Fibroblast of skin of right biceps (primary cell): ENCODE measurements at places on chromosomes 6 and 20.

GRCh38 chr6:10720265-10720959 is 2.5 kb upstream of the TMEM14C start:
- peak; percentile 24 for DNase-seq

DNA sequence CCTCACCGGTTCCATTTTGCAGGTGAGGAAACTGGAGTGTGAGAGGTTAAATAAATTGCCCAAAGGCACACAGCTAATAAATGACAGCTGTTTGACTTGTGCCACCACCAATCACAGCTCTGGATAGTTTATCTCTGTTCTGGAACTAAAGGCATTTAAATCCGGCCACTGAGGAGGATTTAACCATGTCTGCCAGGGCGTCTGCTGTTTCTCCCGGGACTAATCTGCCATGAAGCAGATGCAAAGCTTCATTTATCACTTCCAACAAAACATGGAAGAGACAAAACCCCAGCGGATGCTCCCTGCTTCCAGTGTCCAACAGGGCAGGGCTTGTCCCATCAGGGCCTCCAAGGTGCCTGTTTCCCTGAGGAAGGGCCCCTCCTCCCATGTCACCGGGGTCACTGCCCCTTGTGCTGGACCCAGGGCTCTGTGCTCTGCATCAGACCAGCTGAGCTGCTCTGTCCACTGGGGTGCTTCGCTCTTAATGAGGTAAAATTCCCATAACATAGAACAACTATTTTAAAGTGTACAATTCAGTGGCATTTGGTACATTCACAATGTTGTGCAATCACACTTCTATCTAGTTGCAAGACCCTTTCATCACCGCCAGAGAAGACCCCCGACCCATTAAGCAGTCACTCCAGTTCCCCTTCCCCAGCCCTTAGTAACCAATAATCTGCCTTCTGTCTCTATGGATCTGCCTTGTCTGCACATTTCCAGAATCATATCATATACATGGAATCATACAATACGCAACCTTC is 244.3 kb downstream of the PTPRT start:
- DNase-seq: no peak

DNA sequence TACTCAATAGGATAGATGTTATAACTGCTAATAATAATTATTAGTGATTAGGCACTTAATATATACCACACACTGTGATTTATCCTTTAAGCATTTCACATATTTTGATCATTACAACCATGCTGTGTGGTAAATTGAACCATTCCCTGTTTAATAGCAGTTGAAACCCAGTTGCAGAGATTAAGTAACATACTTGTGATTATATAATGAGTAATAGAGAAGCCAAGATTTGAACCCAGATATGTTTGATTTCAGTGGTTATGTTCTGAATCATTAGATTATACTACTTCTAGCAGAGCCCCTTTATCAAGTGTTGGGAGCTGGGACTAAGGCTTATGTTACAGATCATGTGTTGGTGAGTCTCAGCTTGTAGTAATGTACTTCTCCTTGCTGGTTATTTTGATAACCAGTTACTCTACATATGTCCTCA is 44.1 kb downstream of the STK4 start:
- peak; percentile 76 for DNase-seq

DNA sequence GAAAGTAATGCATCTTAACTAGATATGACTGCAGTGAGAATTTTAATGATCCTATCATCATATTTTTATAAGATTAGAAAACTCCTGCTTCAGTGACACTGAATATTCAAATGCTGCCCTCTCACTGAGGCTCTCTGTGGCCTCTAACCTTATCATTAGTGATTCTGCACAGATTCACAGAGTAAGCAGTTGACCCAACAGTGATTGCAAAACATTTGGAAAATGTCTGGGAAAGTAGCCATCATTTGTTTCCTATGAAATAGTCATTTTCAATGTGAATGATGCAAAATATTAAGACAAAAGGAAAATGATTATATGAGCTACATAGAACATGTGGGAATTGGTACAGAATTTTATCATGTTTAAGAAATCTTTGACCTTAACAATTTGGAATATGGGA is 210.3 kb downstream of the TBX18 start:
- peak; percentile 47 for DNase-seq

DNA sequence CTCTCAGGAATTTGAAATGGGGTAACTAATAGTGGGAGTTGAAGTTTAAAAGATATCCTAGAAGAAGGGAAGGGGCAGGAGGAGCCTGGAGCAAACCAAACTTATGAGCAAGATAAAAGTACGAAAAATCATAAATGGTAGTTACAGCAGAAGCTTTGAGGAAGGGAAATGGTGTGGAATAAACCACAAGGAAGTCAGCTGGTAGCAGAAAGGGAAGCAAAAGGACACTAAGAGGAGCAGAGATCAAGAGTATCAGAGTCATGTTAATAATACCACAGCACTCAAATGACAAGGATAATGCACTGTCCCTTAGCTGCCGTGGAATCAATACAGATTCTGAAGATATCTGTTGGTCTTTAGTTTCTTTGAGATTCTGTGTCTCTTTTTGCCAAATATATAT is 44.9 kb upstream of the CCDC28A start:
- no peak for DNase-seq

- no peak for DNase-seq
These were observed 40.1 kb downstream of the NUP153 start for GRCh38 chr6:17666646-17667045.

GRCh38 chr20:34175079-34175478 is 63.0 kb upstream of the EIF2S2 start:
- no peak for DNase-seq

DNA sequence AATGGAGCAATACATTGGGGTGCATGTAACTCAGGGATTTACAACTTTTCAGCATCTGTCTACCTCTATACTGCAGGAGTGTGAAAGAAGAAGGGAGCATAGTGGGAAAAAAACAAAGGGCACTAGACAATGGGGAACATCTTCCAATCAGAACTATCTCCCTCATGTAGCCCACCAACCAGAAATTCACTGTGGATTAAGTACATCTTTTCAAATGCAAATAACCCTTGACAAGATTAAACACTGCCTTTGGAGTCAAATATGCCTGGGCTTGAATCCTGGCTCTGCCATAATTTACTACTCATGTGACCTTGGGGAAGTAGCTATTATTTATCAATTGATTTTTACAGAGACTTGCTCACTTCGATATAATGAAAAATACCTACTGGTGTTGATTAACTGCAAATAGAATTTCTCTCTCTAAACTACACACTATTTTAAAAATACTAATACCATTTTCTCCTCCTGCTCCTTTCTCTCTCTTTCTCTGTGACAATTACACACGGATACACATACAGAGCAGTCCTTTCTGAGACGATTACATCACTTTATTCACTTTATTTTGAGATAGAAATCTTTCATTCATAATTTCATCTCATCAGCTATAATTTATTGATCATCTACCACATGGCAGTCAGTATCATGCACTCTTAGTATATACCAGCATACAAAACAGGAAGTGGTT is 783.7 kb downstream of the FRK start:
- no peak for DNase-seq

GRCh38 chr6:19921786-19922185 is 84.6 kb downstream of the ID4 start:
- no peak for DNase-seq

DNA sequence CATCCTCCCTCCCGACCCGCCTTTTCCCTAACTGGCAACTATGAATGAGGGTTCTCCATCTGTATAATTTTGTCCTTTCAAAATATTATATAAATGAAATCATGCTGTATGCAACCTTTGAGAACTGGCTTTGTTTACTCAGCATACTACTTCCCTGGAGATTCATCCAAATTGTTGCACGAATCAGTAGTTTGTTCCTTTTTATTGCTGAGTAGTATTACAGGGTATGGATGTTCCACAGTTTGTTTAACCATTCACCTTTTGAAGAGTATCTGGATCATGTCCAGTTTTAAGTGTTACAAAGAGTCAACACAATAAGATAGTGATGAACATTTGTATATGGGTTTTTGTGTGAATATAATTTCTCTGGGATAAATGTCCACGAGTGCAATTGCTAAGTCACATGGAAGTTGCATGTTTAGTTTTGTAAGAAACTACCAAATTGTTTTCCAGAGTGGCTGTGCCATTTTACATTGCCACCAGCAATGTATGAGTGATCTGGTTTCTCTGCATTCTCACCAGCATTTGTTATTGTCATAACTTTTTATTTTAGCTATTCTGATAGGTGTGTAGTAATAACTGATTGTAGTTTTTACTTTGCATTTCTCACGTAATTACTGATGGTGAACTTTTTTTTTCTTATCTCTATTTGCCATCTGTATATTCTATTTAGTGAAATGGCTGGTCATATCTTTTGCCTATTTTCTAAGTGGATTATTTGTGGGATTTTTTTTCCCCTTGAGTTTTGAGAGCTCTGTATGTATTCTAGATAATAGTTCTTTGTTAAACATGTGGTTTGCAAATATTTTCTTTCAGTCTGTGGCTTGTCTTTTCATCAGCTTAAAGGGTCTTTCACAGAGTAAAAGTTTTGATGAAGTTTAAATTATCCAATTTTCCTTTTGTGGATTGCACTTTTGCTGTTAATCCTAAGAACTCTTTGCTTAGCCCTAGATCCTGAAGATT is 14.4 kb upstream of the RNF24 start:
- DNase-seq: no peak

DNA sequence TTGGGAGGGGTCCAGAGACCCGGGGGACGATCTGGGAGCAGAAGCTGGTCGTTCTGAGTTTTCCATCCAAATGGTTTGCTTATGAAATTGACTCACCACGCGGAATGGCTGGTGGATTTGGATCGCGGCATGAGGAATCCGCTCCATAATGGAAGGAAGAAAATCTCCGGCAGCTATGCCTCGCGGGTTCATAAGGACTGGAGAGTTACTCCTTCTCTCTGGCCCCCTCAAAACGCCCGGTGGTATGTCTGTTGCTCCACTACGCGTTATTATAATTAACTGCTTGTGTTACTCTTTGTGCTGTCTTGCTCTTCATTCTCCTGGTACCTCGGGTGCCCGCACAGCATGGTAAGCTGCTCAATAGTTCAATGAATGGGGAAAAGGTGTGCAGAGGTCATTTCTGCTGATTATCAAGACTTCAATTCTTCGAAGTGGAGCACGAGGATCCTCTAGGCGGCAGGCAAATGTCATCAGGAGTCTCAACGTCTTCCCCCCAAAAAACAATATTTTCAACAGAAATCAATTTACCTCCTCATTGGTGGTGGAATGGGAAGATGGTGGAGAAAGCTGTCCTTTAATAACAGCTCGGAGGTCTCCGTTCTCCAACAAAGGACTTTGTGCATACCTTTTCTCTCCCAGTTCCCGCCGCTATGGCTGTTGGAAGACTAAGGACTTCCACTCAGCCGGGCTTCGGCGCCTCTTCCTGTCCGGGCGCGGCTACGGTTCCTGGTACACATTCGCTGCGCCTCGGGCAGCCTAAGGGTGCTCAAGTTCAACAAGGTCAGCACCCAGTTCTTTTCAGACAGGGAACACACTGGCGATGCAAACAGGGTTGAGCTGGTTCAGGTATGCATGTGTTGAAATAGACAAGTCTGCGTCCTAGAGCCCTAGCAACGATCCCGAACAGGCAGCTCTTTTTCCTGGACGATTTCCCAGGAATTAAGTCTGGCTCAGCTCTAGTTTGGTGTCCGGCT is 9.2 kb upstream of the PRSS16 start:
- DNase-seq: peak; percentile 21

DNA sequence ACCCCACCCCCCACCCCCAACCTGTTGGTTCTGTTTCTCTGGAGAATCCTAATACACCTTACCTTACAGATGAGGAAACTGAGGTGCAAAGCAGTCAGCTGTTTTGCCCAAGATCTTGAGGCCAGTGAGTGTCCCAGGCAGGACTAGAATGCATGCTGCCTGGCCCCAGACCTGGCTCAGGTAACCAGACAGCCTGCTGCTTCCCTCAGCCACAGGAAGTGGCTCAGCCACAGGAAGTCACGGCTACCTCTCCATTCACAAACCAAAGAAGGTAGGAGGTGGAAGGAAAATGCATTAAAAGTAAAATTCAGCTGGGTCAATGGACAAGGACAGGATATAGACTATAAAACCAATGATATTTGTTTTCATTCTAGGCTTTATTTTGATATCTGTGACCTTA is 517.6 kb downstream of the CD83 start:
- DNase-seq: no peak

- no peak for DNase-seq
These were observed 31.3 kb upstream of the BMP2 start for GRCh38 chr20:6735942-6736845.

- DNase-seq: no peak
These were observed 81.7 kb upstream of the NNAT start for GRCh38 chr20:37439223-37439933.

DNA sequence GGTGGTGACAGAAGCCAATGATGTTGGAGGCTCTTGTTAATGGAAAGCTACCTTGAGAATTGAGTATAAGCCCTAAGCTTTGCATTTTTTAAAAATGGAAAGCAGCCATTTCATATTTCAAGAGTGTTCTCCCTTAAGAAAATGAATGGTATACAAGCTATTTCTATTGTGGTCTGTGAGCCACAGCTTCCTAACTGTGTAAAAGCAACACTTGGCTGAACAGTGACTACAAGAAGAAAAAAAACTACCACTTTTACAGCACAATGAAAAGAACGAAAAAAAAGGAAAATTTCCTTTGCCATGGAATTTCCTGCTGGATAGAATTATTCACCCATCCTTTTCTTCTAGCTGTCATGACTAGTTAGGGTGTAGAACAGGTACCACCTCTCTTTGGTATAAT is 397.1 kb upstream of the BTBD3 start:
- no peak for DNase-seq

DNA sequence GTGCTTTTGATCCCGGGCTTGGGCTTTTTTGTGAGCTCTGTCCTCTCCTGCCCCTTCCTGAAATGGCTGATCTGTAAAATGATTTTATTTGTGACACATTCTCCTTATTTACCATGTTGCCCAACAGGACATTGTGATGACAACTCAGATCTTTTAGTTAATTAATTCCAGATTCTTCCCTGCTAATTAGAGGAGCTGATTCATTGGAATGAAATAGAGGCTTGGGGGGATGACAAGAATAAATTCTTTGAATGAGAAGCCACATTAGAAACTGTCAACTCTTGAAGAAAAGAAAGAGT is 26.1 kb upstream of the GABRR1 start:
- peak; percentile 51 for DNase-seq
